ENCODE measurements at places on chromosomes 1 and 21.

DNA sequence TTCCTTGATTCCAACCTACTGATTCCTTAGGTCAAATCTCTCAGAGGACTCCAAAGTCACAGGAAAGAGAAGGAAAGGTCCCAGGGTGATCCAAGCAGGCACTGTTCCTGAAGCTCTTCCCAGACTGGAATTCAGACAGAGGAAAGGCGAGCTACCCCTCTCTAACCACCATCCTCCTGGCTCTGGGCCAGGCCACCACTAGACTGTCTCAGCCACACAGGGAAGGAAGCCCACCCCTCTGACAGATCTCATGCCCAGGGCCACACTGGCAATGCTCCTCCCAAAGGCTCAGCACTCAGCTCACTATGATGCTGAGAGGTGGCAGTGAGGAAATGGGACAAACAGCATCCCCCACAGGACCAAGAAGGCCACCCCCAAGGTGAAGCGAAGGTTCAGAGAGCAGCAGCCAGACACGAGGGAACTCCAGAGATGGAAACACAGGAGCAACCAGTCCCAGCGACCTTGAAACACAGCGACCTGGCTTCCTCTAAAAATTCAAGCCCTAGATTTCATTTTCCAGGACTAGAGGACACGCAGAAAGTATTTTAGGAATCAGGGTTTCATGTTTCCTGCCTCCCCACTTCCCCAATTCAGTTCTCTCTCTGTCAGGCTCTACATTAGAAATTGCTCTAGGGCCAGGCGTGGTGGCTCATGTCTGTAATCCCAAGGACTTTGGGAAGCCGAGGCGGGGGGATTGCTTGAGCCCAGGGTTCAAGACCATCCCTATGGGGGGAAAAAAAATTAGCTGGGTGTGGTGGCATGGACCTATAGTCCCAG, 18.8 kb downstream of the PIK3C2B start:
- DNase-seq = no peak

DNA sequence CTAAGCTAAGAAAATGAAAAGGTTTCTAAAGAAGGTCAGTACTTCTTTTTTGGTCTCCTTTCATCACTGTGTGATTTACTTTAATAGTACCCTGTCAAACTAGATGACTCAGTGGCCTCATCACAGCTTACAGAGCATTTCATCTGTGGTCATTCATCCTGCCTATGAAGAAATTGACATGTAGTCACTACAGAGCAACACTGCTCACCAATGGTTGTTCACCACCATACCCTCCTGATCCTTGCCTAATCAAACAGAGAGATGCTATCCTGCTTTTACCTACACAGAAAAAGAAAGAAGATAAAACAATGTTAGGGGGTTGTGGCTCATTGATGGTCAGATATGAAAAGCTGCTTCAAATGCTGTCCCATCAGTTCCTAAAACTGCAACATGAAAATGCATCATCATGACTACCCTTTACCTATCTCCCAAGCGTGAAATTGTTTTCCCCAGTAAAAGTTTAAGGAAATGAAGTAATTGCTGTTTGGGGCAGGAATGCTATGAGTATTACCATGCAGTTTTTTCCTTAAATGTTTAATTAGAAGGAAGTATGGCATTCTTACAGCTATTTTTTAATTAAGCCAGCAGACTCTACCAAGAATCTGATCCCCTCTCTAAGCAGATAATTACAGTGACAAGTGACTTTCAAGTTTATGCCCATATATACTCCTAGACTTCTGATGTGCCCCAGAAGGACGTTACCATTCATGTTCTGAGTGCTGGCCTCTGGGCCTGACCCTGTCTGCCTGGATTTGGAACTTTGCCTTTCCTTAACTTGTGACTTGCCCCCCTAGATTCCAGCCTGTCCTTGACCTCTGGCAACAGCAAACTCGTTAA, 46.1 kb upstream of the FBXO28 start:
- no peak for DNase-seq

DNA sequence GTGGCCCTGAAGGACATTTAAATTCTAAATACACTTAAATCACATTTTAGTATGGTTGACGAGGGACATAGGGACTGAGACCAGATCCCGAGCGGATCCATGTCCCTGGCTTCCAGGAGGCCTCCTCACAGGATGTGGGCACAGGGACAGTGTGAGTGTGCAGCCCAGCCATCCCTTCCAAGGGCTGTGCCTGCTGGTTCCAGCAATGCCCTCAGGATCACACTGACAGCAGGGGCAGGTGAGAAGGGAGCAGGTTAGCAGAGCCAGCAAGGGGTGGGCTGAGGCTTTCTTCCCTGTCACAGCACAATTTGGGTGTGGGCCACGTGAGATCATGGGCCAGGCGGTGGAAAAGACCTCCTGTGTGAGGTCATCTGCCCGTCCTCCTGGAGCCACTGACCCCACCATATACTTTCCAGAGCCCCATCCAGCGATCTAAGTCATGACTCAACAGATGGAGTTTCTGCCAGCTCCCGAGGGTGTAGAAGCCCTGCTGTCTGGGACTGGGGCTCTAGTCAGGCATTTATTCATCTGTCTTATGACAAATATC, 37.0 kb upstream of the PRSS38 start:
- no peak for DNase-seq

GRCh38 chr1:166390366-166391033, 223.7 kb upstream of the FAM78B start:
- no peak for DNase-seq

- DNase-seq = peak; percentile 19
These were observed 39.9 kb upstream of the TADA1 start for GRCh38 chr1:166915941-166916340.

All from iPS-NIHi11 (cell line).